ENCODE measurements at places on chromosomes 7 and 10.

GRCh38 chr7:13860734-13861133 is 128.7 kb downstream of the ETV1 start:
- peaks cover 9% of the 10 kb centered on the region for H3K4me1 ChIP-seq
- H3K27me3 ChIP-seq = no peaks in the 10 kb centered on the region

GRCh38 chr10:110919349-110919931 is at the start of gene SHOC2:
SHOC2 (plus strand) TSS chr10:110919604; CDS start chr10:110964359, 44,755 bp downstream.
- H3K4me3 ChIP-seq = peak within 1 kb of the TSS; percentile 99
- H3K36me3 ChIP-seq = no peaks in the 10 kb centered on the region
- peak within 1 kb of the TSS; percentile 100 for H3K27ac ChIP-seq
- H3K27me3 ChIP-seq = no peaks in the 10 kb centered on the region
- peak; percentile 82 for DNase-seq

- H3K27me3 ChIP-seq = no peaks in the 10 kb centered on the region
- no peak overlapping the region for H3K4me3 ChIP-seq
- no peaks in the 10 kb centered on the region for H3K4me1 ChIP-seq
- no peak overlapping the region for H3K27ac ChIP-seq
- DNase-seq = no peak
Measured at GRCh38 chr7:45068236-45069023, 20.3 kb downstream of the NACAD start.

GRCh38 chr10:77909021-77909748 is 17.4 kb downstream of the DLG5 start:
- H3K4me3 ChIP-seq = no peak overlapping the region
- DNase-seq = no peak
- peaks cover 14% of the 10 kb centered on the region for H3K4me1 ChIP-seq
- H3K27ac ChIP-seq = peak overlapping the region; percentile 66
- no peaks in the 10 kb centered on the region for H3K27me3 ChIP-seq

DNA sequence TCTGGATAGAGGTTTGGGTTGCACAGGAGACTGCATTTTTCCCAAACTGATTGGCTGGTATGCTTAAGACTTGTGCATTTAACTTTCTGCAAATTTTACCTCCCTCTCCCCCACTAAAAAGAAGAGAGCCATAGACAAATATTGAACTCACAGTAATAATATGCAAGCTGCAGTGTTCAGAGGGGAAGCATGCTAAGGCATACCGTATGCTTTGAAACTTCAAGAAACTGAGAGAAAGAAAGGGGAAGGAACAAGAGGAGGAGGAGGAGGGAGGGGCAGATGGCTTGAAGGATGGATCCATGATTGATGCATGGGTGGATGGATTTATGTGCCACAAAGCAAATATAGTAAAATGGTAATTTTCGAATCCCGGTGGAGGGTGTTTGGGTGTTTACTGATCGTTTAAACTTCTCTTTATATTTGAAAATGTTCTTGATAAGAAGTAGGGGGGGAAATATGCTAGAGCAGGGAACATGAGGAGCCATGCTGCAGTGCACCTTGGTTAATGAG is 7.8 kb upstream of the KLF6 start:
- no peaks in the 10 kb centered on the region for H3K27me3 ChIP-seq
- no peak for DNase-seq
- H3K4me3 ChIP-seq = no peak overlapping the region
- H3K36me3 ChIP-seq = peaks cover 4% of the 10 kb centered on the region
- H3K4me1 ChIP-seq = no peaks in the 10 kb centered on the region

GRCh38 chr10:78539247-78539766 is 505.6 kb downstream of the RPS24 start:
- peaks cover 39% of the 10 kb centered on the region for H3K4me1 ChIP-seq
- no peaks in the 10 kb centered on the region for H3K27me3 ChIP-seq
- no peak overlapping the region for H3K4me3 ChIP-seq
- H3K27ac ChIP-seq = no peak overlapping the region

DNA sequence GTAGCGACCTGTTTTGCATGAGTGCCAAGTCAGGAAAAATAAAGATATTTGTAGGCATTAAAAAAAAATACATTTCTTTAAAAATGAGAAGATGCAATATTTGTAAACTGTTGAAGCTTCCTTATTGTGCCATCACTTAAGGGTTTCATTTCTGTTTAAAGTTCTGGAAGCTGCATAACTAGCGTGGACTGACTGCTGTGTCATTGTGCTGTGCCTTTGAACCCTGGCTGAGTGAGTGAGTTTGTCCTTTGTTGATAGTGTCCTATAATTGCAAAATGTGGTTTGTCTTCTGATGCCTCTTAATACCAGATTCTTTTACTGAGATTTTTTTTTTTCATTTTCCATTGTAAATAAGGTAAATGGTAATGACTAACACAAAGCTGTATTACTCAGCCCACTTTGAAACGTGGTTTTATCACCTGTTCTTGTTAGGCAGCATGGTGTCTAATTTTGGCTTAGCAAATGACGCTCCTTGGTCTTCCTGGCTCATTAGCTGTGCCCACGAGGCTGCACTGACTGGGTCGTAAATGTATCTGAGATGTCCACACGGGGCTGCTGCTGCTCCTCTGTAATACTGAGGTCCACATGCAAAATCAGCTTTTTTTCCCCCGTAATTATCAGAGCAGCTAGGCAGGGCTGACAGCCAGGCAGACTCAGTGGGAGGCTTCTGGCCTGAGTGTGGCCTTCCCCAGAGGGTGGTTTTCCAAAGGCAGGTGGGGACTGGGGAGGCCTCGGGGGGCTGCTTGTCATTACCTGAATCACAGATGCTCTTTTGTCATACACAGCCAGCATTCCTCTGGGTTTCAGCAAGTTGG is 14.8 kb downstream of the ZSCAN25 start:
- no peak for DNase-seq
- H3K27me3 ChIP-seq = no peaks in the 10 kb centered on the region

- DNase-seq = no peak
- peaks cover 73% of the 10 kb centered on the region for H3K4me1 ChIP-seq
- no peak overlapping the region for H3K27ac ChIP-seq
- H3K36me3 ChIP-seq = peaks cover 16% of the 10 kb centered on the region
- no peak overlapping the region for H3K4me3 ChIP-seq
- no peaks in the 10 kb centered on the region for H3K27me3 ChIP-seq
Measured at GRCh38 chr7:84110400-84110799, 84.2 kb downstream of the SEMA3A start.

All from mesothelial cell of epicardium (in vitro differentiated cells).